Right ventricle myocardium superior (tissue), 1 donor: ENCODE measurements at places on chromosomes 5 and 9.

DNA sequence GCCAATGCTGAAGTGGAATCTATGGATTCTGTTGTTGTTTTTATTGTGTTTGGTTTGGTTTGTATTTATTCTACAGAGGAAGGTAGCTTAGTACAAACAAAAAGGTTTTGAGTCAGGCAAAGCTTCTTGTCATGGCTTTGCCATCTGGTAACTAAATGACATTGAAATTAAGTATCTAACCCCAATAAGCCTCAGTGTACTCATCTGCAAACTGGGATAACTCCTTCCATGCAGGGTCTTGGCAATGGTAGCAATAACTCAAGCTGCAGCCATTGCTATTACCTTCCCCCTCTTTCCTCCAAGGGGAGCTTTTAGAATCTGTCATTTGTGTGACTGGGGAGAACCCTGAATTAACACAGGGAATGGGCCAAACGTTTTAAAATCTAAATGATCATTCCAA is 79.7 kb downstream of the PLAC8L1 start:
- no peak for DNase-seq

DNA sequence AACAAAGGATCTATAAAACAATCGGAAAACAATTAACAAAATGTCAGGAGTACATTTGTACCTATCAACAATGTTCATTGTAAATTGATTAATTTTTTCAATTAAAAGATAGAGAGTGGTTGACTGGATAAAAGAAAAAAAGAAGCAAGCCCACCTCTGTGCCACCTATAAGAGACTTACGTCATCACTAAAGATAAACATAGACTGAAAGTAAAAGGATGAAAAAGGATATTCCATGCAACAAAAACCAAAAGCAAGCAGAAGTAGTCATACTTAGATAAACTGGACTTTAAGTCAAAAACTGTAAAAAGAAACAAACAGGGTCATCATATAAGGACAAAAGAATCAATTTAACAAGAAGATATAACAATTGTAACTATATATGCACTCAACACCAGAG is 197.4 kb downstream of the RASEF start:
- DNase-seq: no peak

DNA sequence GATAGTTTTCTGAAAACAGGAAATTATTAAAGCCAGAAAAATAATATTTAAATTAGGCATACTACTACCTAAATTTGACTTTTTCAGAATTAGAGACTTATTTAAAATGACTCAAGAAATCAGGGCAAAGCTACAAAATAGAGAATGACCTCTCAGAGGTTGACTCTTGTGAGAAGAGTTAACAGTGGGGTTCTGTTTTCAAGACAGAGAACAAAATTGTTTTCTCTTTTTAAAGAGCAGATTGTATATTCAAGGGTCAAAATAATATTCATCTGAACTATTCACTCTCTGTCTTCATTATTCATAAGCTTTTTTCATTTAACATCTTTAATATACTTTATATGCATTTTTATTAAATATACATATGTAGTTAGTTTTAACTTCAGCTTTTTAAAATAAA is 21.9 kb upstream of the AUH start:
- no peak for DNase-seq

DNA sequence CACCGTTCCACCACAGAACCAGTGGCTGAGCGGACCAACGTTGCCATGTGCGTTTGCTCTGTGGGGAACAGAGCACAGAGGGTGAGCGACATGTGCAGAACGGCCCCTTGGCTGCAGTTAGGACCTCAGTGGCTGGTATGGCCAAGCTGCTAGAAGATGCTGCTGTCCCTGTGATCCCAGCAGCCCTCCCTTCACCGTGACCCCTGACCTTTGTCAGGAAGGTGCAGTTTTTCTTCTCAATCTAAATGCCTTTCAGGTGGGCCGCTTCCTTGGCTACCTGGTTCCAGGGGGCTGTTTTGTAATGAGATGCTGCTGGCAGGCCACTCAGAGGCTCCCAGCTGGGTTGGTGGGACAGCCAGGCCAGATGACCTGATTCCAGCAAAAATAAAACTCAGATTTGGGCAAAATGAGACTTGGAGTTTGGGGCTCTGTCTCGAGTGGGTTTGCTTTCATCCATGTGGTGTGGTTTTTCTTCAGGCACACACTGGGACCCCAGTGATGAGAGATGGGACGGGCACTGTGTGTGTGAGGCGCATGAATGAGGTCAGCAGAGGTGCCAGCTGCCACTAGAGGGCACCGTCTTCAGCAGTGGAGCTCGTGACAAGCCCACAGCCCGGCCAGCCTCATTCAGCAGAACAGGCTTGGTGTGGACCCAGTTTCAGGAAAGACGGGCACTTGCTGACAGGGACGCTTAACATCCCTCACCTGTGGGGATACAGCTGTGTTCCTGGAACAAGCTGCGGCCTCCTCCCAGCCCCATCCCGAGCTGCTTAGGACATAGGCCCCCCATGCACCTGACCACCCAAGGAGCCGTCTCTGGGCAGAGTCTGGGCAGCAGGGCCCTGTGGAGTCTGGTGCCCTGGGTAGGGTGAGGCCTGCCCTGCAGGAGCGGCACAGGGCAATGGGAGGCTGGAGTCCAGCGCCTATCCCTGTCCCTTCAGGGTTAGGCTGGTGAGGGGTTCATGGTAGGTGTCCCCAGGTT is 4.1 kb downstream of the MRPS2 start:
- peak; percentile 79 for DNase-seq

- no peak for DNase-seq
These were observed 630.2 kb upstream of the DMAC1 start for GRCh38 chr9:8429768-8430167.

DNA sequence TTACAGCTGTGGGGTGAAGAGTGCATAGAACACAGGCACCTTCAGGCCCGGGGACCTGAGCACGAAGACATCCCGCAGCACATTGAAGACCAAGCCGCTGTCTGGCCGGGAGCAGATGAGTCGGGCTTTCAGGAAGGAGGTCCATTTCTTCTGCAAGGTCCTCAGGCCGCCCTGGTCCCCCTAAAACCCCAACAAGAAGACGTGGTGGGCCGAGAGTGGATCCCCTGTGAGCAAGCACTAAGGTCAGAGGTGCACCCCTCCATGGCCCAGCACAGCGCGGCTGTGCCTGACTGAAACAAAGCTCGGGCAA is 70.5 kb downstream of the SECISBP2 start:
- no peak for DNase-seq

DNA sequence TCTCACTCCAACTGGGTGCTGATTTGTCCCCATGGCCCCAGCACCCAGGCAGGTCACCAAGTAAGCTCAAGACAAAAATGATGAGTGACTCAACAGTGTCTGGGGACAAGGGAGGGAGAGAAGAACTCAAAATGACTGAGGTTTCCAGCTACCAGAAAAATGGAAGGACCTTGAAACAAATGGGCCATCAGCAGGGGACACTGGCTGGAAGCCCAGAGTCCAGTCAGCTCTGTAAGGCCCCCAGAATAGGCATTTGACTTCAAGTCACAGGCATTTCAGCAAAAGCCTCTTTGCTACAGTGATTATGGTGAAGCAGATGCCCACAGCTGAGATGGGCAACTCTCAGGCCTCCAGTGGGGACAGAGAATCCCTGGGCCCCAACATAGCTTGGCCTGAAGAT is 139.0 kb upstream of the GABRP start:
- DNase-seq: no peak

DNA sequence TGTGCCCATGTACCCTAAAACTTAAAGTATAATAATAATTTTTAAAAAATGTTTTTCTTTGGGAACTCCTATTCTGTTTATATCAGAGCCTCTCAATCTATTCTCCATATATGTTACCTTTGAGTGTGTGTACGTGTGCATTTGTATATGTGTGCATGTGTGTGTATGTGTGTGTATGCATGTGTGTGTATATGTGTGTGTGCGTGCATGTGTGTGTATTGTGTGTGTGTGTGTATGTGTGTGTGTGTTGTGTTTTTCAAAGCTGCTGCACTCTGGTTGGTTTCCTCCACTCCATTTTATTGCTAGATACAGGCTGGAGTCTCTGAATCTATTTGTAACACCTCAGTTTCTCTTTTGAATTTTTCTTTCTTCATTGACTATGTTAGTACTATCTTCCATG is 20.0 kb downstream of the SURF6 start:
- DNase-seq: no peak

- no peak for DNase-seq
These were observed 38.3 kb downstream of the MAP3K1 start for GRCh38 chr5:56853698-56854097.

- no peak for DNase-seq
These were observed 26.4 kb downstream of the PTGR1 start for GRCh38 chr9:111572950-111573604.

- no peak for DNase-seq
These were observed 170.6 kb downstream of the RAB3C start for GRCh38 chr5:58753446-58753845.

DNA sequence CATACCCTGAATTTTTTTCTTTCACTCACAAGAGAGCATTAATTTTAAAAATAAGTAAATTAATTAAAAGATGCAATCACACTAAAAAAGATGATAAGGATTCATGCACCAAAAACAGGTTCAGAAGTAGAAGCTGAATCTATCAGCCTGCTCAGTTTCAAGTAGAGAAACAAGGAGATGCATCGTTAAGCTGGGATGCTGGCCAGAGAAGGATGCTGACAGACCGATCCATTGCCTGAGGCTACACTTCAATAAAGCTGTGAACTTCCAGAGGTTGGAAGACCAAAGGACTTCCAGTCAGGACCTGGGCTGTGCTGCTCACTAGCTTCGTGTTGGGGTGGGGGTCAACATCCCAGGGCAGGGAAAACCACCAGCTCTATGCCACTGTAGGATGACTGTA is 457.7 kb downstream of the EFNA5 start:
- DNase-seq: no peak

DNA sequence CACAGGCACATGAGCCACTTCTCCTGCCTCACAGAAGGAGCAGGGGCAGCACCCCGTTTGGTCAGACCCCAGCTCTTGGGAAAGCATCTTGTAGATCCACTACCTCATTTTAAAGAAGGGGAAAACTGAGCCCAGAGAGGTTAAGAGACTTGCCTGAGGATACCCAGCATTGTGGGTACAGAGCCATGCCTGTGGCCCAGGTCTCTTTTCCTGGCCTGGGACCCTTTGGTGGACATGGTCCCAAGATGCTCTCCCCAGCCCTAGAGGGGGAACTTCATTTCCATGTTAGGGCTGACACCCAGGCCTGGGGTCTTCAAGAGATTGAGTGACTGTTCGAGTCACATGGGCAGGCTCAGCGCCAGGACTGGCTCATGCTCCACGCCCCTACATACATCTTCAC is 64.2 kb downstream of the NEK6 start:
- DNase-seq: no peak

DNA sequence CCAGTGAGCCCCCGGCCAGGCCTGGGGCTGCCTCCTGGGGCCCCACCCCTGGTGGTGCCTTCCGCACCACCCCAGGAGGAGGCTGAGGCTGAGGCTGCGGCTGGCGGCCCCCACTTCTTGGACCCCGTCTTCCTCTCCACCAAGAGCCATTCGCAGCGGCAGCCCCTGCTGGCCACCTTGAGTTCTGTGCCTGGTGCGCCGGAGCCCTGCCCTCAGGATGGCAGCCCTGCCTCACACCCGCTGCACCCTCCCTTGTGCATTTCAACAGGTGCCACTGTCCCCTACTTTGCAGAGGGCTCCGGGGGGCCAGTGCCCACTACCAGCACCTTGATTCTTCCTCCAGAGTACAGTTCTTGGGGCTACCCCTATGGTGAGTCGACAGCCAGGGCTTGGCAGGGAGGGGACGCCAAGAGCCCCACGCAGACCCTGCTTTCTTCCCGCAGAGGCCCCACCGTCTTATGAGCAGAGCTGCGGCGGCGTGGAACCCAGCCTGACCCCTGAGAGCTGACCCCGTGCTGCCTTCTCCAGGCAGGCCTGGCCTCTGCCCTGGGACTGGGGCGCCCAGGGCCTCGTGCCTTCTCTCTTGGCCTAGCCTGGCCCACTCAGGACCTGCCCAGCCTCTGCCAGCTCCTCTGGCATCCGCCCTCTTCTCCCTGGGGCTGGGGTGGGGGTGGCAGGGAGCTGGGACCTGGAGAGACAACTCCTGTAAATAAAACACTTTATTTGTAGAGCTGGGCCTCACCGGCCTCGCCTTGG is 4.0 kb upstream of the EHMT1 start:
- DNase-seq: peak; percentile 33

GRCh38 chr9:87245271-87245670 is 252.4 kb upstream of the DAPK1 start:
- no peak for DNase-seq

- DNase-seq: no peak
These were observed 154.3 kb downstream of the NFIB start for GRCh38 chr9:14159440-14160216.

GRCh38 chr5:93395971-93396379 is 185.0 kb downstream of the NR2F1-AS1 start:
- no peak for DNase-seq

- no peak for DNase-seq
These were observed 74.4 kb downstream of the GLIS3 start for GRCh38 chr9:4225291-4226028.

DNA sequence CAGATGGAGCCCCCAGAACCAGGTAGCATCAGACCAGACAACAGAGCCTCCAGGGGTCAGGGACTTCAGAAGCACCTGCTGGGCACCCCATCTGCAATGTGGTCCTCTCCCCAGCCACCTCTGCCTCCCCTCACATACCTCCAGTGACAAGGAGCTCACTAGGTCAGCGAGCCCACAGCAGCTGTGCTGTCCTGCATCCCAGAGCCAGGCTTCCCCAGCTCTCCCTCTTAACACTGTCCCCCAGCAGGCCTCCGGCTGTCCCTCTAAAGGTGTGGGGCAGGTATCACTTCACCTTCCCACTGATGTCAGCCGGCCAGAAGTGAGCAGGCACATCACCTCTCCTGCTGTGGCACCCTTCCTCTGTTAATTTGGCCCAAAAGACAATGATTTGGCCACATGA is 83.6 kb downstream of the LMX1B start:
- DNase-seq: peak; percentile 31

DNA sequence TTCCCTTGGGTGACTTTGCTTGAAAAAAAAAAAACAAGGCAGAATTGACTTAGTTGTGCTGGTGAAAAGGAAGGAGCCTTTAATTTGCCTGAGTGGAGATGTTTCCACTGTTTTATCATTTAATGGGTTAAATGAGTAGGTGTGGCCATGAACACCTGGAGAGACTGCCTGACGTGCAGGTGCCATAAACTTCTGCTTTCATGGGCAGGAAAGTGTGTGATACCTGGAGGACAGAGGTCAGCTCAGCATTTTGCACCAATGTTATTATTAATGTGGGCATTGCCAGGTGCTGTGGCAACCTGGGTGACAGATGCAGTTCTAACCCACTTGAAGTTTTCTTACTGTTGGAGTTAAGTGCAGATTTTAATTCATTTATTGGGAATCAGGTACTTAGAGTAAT is 145.4 kb downstream of the CD180 start:
- no peak for DNase-seq

- DNase-seq: no peak
These were observed 114.3 kb downstream of the MVB12B start for GRCh38 chr9:126440940-126441339.

- peak; percentile 72 for DNase-seq
These were observed 8.6 kb upstream of the PHYKPL start for GRCh38 chr5:178241231-178241663.

GRCh38 chr9:91896513-91897121 is 53.4 kb downstream of the ROR2 start:
- no peak for DNase-seq

- no peak for DNase-seq
These were observed 182.4 kb upstream of the OTULINL start for GRCh38 chr5:14399054-14399692.

- no peak for DNase-seq
These were observed 257.9 kb upstream of the NREP start for GRCh38 chr5:112014783-112015395.
